ENCODE measurements at places on chromosomes 7 and 10. TPM values are rescaled to one million over a fixed set of nuclear protein-coding genes. Genes with fewer than 3 reads are reported as not detected.

DNA sequence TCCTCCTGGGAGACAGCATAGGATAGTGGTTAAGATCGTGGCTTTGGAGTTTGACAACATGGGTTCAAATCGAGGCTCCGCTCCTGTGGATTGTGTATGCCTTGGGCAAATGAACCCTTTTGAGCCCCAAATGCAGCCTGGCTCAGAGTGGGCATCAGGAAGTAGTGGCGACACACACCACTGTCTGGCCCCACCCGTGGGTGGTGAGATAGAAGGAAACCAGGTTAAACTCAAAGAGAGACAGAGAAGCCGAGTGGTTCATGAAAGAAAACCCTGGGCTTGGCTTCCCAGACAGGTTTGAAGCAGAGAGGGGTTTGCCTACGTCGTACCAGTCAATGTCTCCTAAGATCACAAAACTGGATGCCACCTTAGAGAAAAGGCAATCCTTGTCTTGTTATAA, 57.7 kb downstream of the PRTFDC1 start:
- peaks cover 23% of the 10 kb centered on the region for H3K4me1 ChIP-seq
- no peak overlapping the region for H3K4me3 ChIP-seq
- H3K27me3 ChIP-seq: no peaks in the 10 kb centered on the region

- no peaks in the 10 kb centered on the region for H3K36me3 ChIP-seq
- no peak overlapping the region for H3K4me3 ChIP-seq
- H3K27me3 ChIP-seq: no peaks in the 10 kb centered on the region
Observed at GRCh38 chr7:92156990-92157389, 22.0 kb downstream of the LRRD1 start.

Gene RELN
- total RNA-seq: 0.15 TPM

Gene PRLHR
- not detected for total RNA-seq

DNA sequence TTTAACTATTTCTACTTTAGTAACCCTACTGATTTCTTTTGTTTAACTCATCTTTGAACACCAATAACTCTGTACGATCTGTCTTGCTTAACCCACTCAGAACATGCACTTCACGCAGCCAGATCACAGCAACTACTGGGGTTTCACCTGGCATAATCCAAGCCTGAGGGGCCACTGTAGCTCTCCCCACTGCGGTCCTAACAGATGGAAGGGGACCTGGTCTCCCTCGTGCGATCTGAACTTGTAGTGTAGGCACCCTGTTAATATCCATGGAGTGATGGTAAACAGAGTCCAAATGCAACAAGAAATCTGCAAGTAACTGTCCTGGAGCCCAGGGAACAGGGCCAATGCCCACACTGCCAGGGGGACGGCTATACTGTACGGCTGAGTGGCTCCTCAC, 45.5 kb downstream of the INSIG1 start:
- peaks cover 3% of the 10 kb centered on the region for H3K27me3 ChIP-seq
- no peaks in the 10 kb centered on the region for H3K36me3 ChIP-seq
- no peak overlapping the region for H3K4me3 ChIP-seq
- H3K27ac ChIP-seq: no peak overlapping the region
- DNase-seq: no peak

DNA sequence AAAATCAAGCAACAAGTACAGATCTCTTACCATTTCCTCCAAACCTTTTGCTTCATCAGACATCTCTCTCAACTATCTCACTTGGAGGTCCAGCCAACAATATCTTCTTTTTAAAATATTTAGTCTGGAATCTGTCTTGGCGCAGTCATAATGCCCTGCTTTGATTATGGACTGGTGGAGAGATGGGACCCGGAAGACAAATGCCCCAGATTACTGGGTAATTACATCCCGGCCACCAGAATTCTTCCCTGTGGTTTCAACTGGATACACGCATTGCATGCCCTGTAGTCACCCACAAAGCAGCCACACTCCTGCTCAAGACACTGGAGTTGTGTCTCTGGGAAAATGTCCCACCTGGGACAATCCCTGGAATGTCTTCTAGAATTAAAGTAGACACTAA, 65.5 kb downstream of the BPGM start:
- H3K36me3 ChIP-seq: no peaks in the 10 kb centered on the region
- H3K27me3 ChIP-seq: no peaks in the 10 kb centered on the region
- H3K4me3 ChIP-seq: no peak overlapping the region
- H3K27ac ChIP-seq: no peak overlapping the region
- H3K4me1 ChIP-seq: no peaks in the 10 kb centered on the region

Gene GAD2
- not detected for total RNA-seq

- H3K27me3 ChIP-seq: no peaks in the 10 kb centered on the region
- H3K4me1 ChIP-seq: peaks cover 33% of the 10 kb centered on the region
- H3K36me3 ChIP-seq: no peaks in the 10 kb centered on the region
- peak; percentile 58 for DNase-seq
Observed at GRCh38 chr7:46759711-46760480, 822.0 kb downstream of the TNS3 start.

GRCh38 chr10:86580521-86580891, 58.9 kb upstream of the WAPL start:
- H3K4me3 ChIP-seq: no peak overlapping the region
- H3K36me3 ChIP-seq: no peaks in the 10 kb centered on the region
- H3K27me3 ChIP-seq: peaks cover 2% of the 10 kb centered on the region
- H3K27ac ChIP-seq: no peak overlapping the region

Gene JCAD
- 79.7 TPM for total RNA-seq

DNA sequence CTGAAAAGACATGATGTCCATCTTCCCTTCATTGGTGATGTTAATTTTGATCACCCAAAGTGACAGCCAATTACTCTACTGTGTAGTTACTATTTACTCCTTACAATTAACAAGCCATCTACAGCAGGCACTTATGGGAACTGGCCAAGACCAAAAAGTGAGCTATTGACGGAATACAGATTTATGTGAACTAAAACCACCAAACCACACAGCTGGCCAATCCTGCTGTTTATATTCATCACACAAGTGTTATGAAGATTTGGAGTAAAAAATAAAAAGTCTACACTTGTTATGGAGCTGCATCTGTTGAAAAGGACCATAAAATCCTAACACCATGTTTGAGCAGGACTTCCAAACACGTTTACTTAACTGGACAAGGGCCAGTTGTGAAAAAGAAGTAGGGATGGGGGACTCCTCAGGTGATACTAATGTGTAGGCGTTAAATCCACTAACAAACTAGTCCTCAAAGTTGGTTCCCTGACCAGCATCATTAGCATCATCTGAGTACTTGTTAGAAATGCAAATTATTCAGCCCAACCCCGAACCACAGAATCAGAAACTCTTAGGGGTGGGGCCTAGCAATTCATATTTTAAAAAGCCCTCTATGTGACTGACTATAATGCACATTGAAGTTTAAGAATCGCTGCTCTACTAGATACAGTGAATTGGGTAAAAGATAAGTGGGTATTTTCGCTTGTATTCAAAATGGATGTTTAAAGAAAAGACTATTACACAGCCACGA, 11.6 kb downstream of the MCMBP start:
- no peak overlapping the region for H3K4me3 ChIP-seq
- DNase-seq: no peak
- no peaks in the 10 kb centered on the region for H3K27me3 ChIP-seq
- peaks cover 5% of the 10 kb centered on the region for H3K4me1 ChIP-seq

DNA sequence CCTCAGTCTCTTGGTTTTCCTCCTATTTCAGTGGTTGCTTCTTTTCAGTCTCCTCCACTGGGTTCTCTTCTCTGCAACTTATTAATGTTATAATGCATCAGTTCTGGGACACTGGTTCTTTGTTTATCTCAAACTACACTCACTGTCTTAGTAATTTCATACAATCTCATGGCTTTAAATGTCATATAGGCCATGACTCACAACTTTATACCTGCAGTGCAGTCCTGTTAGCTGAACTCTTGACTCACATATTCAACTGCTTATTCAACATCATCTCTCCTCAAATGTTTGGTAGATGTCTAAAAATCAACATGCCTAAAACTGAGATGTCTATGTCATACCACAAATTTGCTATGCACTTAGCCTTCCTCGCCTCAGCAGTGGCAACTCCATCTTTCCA, 101.2 kb upstream of the PALS2 start:
- no peaks in the 10 kb centered on the region for H3K36me3 ChIP-seq
- no peak overlapping the region for H3K4me3 ChIP-seq
- H3K4me1 ChIP-seq: no peaks in the 10 kb centered on the region
- H3K27ac ChIP-seq: no peak overlapping the region
- no peak for DNase-seq

Gene MYL10
- total RNA-seq: not detected

Gene BBS9
- total RNA-seq: 14.1 TPM

DNA sequence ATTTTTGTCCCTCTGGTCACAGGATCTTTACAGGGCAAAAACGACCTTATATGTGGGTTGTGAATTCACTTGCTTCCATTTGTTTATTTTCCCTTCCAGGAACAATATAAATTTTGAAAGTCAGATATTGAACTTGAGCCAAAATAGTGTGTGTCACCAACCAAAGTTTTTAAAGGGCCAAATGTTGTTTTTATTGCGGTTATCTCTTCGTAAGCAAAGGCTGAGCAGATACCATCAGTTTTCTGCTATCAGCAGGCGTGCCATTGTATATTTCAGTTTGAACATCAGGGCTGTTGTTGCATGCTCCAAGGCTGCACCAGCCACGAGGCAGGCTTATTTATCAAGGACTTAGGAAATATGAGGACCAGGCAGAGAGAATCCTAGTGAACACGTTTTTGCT, 160.3 kb downstream of the PAXIP1 start:
- no peaks in the 10 kb centered on the region for H3K27me3 ChIP-seq
- no peaks in the 10 kb centered on the region for H3K4me1 ChIP-seq
- DNase-seq: no peak
- no peak overlapping the region for H3K4me3 ChIP-seq
- no peaks in the 10 kb centered on the region for H3K36me3 ChIP-seq
- H3K27ac ChIP-seq: no peak overlapping the region

GRCh38 chr7:2248984-2249694, 7.1 kb downstream of the NUDT1 start:
- H3K36me3 ChIP-seq: no peaks in the 10 kb centered on the region
- DNase-seq: peak; percentile 82
- no peak overlapping the region for H3K4me3 ChIP-seq
- H3K27me3 ChIP-seq: no peaks in the 10 kb centered on the region
- H3K4me1 ChIP-seq: peaks cover 17% of the 10 kb centered on the region
- peak overlapping the region; percentile 90 for H3K27ac ChIP-seq

Gene ZNF467
- 6.5 TPM for total RNA-seq

GRCh38 chr7:6934981-6935380, 108.9 kb upstream of the CCZ1B start:
- no peak for DNase-seq
- no peaks in the 10 kb centered on the region for H3K4me1 ChIP-seq
- H3K36me3 ChIP-seq: no peaks in the 10 kb centered on the region
- H3K27ac ChIP-seq: no peak overlapping the region
